Glutamatergic neuron (in vitro differentiated cells): ENCODE measurements at places on chromosomes 13 and 19. TPM values are rescaled to one million over a fixed set of nuclear protein-coding genes. Genes with fewer than 3 reads are reported as not detected.
A peak's percentile ranks its signal among the peaks of the same experiment; 100 is the strongest.

DNA sequence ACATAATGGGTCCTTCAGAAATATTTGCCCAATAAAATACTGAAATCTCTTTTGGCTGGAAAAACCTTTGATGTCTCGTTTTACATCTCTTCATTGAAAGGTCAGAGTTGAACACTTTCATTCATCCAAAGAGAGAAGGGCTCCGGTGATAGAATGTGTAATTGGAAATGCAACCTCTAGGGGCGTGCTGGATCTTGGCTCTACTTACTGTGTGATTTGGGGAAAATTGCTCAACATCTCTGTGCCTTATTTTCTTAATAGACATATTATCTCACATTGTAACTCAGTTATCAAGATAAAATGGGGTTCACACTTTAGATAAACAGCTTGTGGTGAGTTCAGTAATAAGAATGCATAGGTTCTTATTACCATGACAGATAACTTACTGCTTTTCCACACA lies 1444.1 kb downstream of the SLITRK5 start:
- no peak overlapping the region for H3K27ac ChIP-seq
- no peak overlapping the region for H3K4me3 ChIP-seq
- DNase-seq: no peak
- no peaks in the 10 kb centered on the region for H3K4me1 ChIP-seq

- peaks cover 5% of the 10 kb centered on the region for H3K36me3 ChIP-seq
- H3K27me3 ChIP-seq: peaks cover 10% of the 10 kb centered on the region
- no peak overlapping the region for H3K27ac ChIP-seq
- peaks cover 2% of the 10 kb centered on the region for H3K4me1 ChIP-seq
These were observed 8.7 kb downstream of the MAP2K2 start for GRCh38 chr19:4115050-4115817.

DNA sequence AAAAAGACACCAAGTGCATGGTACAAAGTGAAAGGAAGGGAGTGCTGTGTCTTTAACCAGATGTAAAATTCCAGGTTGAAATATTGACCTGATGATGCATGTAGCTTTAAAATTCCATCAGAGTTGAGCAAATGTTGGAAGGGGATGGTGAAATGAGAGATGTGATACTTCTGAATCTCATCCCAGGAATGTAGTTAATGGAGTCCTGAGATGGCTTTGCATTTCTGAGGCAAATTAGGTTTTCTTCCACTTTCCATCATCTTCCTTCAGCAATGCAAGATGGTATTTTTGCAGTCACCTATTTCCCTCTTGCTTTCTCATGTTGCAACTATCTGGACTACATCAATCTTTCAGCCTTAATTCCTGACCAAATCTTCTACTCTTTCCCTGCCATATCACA lies 194.1 kb upstream of the MIR17HG start:
- no peaks in the 10 kb centered on the region for H3K36me3 ChIP-seq
- no peak for DNase-seq
- no peak overlapping the region for H3K4me3 ChIP-seq
- peak overlapping the region; percentile 23 for H3K27ac ChIP-seq

- H3K27ac ChIP-seq: no peak overlapping the region
- H3K4me1 ChIP-seq: no peaks in the 10 kb centered on the region
- DNase-seq: no peak
- no peaks in the 10 kb centered on the region for H3K27me3 ChIP-seq
- no peak overlapping the region for H3K4me3 ChIP-seq
- H3K36me3 ChIP-seq: no peaks in the 10 kb centered on the region
These were observed 74.0 kb downstream of the CAB39L start for GRCh38 chr13:49369866-49370265.

DNA sequence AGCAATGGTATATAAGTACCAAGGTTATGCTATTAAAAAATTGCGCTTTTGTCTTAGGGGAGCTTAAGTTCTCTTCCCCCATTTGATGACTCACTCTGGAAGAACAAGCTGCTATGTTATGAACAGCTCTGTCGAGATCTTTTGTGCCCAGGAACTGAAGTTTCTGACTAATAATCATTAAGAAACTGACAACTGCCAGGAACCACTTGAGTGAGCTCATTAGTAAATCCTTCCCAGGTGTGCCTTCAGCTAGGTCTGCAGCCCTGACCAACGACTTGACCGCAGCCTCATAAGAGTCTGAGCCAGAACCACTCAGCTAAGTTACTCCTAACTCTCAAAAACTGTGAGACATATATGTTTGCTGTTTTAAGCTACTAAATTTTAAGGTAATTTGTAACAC lies 147.8 kb downstream of the SLITRK6 start:
- H3K36me3 ChIP-seq: no peaks in the 10 kb centered on the region
- H3K27ac ChIP-seq: no peak overlapping the region
- no peaks in the 10 kb centered on the region for H3K27me3 ChIP-seq
- H3K4me1 ChIP-seq: no peaks in the 10 kb centered on the region

The GIPC3 gene
- 0.20 TPM for total RNA-seq

The PSG2 gene
- not detected for total RNA-seq

The KRTDAP gene
- not detected for total RNA-seq

The IZUMO2 gene
- not detected for total RNA-seq

The N4BP2L1 gene
- 1.9 TPM for total RNA-seq
